NCI-H187 treated with DMSO at 0.1 percent for 48 hours (cell line): ENCODE measurements at places on chromosomes 3 and 15.

DNA sequence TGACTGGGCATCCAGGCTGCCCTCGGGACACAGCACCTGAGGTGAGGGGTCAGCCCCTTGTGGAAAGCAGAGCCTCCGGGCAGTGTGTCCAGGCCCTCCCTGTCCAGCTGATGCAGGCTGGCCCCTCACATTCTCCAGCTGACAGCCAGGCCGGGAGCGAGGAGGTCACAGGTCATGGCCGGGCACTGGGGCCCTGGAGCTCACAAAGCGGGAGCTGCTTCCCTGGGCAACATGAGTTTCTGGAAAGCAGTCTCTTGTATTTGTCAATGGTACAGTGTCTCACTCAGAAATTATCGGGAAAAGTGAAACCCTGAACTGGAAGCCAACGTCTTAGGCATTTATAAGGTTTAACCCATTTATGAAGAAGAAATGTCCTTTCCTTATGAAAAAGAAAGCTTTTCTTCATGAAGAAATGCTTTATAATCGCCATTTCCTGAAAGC, 118.5 kb downstream of the OPA1 start:
- no peak for DNase-seq

GRCh38 chr15:52819253-52819652, 29.1 kb upstream of the ONECUT1 start:
- no peak for DNase-seq

- DNase-seq = no peak
Measured at GRCh38 chr3:16364323-16364722, 99.3 kb downstream of the OXNAD1 start.

- DNase-seq = no peak
Measured at GRCh38 chr3:151133175-151133574, 47.7 kb downstream of the MED12L start.

DNA sequence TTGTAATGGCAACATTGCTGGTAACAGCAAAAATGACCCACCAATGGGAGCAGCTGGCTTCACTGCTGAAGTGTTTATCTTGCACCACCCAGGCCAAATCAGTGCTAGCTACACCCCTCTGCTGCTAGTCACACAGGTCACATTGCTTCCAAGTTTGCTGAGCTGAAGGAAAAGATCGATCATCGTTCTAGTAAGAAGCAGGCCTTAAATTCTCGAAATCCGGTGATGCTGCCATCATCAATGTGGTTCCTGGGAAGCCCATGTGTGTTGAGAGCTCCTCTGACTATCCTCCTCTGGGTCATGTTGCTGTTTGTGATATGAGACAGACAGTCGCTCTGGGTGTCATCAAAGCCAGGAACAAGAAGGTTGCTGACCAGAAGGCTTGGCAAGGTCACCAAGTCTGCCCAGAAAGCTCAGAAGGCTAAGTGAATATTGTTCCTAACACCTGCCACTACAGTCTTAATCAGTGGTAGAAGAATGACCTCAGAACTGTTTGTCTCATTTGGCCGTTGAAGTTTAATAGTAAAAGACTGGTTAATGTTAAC, 21.2 kb downstream of the TM4SF4 start:
- DNase-seq = no peak

- no peak for DNase-seq
Measured at GRCh38 chr3:172256101-172256734, 192.0 kb downstream of the GHSR start.

GRCh38 chr3:126573492-126574117, 14.9 kb upstream of the C3orf22 start:
- no peak for DNase-seq

DNA sequence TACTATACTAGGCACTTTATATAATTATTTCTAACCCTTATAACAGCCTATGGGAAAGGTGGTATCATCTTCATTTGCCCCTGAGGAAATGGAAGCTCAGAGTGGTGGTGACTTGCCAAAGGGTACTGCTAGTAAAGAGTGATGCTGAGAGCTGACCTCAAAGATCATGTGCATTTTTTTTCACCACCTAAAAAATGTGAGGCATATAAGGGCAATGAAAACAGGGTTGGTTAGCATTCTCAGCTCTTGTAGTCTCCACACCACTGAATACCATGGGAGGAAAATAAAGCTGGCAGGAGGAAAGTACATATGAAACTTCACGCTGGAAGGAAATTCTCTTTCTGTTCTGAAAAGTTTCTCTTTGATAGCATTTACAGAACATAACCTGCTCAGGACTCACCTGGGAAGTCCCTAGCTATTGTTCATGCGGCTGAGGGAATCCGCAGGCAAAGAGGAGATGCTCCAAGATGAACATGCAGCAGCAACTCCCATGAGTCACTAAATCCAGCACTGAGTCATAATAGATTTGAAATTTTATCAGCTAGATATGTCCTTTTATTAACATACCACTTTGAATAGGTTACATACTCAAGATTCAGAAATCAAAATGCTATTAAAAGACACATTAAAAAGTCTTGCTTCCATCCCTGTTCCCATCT, 17.3 kb downstream of the FAIM start:
- no peak for DNase-seq

- no peak for DNase-seq
Measured at GRCh38 chr3:60215946-60216345, 1035.3 kb downstream of the FHIT start.

GRCh38 chr3:120289636-120290035, 4.6 kb upstream of the GPR156 start:
- DNase-seq = no peak

DNA sequence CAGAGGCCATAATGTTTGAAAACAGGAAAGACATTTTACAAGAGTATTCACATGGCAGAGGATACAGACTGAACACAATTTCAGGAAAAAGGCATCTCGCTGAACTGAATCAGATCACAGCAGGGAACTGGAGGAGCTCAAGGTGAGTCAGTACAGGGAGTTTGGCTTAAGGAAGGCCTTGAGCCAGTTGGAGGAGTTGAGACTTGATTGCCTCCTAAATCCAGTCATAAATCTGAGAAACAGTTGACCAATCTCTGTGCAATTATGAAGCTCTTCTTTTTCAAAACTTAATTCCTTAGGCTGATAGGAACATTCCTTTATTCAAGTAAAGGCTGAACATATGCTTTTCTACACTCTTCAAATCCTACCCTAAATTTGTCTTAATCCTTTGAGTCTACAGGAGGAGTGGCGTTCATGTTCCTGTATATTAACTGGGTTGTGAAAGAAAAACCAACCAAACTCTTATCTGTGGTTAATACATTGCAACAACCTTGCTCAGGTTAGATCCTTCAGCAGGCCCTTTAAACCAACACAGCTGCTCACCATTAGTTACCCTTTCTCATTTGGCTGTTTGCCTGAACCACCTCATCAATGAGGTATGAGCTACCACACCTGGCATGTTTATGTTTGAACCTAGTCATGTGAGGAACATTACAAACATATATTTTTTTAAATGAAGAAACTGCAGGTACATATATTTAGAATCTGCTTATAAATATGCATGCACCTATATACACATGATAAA, 404.1 kb upstream of the ATP11B start:
- DNase-seq = no peak

- DNase-seq = no peak
Measured at GRCh38 chr15:34850121-34850520, 54.8 kb upstream of the ACTC1 start.

- no peak for DNase-seq
Measured at GRCh38 chr3:53260286-53260785, 4.5 kb upstream of the TKT start.

DNA sequence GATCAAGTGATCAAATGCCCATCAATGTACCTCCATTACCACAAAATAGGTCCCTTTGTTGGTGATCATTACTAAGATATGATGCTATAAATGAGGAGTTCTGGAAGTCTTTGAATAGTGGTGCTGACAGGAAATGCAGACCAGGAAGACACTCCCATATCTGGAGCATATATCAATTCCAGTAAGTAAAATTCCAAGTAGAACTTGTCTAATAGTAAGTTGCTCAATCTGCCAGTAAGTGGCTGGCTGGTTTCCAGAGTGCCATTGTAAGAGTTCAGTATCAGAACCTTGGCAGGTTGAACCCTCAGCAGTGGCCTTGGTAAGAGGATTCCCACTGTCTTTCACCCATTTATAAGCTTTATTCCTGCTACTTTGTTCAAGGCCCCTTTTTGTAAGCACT, 379.9 kb upstream of the RBMS3 start:
- no peak for DNase-seq

DNA sequence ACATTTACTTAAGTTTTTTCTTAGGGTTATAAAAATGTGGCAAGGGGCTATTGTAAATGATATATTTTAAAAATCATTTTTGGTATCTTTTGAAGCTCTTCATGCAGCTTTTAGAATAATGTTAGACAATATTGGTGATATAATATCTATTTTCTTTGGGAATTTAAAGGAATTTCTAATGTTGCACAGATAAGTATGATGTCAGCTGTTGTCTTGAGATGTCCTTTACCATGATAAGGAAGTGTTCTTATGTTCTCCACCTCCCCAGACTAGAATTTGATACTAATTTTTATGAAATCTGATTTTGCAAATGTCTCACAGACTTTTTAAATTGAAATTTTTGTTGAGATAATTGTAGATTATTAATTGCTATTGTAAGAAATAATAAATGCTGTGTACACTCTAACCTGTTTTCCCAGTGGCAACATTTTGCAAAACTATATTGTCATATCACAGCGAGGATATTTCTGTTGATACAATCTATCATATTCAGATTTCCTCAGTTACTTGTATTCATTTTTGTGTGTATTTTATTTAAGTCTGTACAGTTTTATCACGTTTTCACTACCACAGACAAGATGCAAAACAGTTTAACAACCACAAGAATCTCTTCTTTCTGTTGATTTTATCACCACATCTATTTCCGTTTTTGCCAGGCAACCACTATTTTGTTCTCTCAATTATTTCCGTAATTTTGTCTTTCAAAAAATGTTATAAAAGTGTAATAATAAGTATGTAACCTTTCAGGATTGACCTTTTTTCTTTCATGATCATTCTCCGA, 55.4 kb downstream of the SPRED1 start:
- DNase-seq = no peak

DNA sequence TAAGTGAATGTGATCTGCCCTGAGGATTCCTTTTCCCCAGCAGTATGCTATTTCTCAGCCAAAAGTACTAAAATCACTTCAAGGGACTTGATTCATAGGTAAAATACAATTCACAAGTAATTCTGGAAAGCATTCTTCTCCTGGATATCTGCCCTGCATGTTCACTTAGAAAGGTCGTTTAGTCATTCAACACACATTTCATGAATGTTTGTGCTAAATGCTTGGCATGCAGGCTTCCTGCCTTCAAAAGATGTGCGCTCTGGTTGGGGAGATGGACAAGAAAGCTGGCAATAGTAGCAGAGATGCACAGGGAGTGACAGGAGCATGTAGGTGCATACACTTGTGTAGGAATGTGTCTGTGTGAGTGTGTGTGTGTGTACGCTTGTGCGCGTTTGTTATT, 360.7 kb downstream of the PTPRG start:
- DNase-seq = no peak

GRCh38 chr15:70152070-70152480, 54.4 kb upstream of the TLE3 start:
- no peak for DNase-seq

- no peak for DNase-seq
Measured at GRCh38 chr3:184485241-184485640, 76.3 kb upstream of the EPHB3 start.

DNA sequence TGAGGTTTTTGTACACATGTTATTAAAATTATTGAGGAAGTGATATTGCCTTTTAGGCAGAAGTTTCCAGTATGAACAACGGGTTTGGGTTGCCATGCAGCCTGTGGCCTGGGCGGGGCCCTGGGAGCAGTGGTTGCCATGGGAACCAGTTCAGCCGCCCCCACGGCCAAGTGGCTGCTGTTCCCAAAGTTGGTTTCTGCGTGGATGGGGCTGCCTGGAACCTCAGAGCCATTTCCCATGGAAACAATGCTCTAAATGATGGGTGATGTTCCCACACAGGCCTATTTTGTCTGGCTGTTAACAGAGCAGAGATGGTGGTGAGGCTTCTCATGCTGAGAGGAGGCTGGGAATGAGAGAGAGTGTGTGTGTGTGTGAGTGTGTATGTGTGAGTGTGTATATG, 19.5 kb downstream of the MRAS start:
- DNase-seq = no peak

DNA sequence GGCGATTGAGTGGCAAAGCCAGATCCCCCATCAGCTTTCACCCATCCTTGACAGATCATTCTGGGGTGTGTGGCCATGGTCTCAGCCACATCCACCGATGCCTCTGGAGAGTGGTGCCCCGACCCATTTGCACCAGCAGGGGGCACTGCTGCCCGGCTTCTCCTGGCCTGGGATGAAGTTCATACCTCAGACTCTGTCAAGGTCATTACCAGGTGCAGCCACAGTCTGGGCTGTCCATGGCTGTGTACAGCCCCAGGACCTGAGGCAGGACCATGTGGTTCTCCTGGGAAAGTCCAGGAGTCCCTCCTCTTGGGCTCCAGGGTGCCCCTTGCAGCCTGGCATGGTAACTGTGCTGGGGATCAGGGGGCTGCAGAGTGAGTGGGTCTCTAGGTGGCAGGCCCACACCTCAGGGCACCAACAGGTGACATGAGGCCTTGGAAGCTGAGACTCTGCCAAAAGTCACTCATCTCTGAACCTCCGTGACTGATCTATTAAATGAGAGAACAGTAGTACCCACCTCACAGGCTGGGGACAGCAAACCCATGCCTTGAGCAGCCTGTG, 67.2 kb downstream of the CACNA2D2 start:
- no peak for DNase-seq

DNA sequence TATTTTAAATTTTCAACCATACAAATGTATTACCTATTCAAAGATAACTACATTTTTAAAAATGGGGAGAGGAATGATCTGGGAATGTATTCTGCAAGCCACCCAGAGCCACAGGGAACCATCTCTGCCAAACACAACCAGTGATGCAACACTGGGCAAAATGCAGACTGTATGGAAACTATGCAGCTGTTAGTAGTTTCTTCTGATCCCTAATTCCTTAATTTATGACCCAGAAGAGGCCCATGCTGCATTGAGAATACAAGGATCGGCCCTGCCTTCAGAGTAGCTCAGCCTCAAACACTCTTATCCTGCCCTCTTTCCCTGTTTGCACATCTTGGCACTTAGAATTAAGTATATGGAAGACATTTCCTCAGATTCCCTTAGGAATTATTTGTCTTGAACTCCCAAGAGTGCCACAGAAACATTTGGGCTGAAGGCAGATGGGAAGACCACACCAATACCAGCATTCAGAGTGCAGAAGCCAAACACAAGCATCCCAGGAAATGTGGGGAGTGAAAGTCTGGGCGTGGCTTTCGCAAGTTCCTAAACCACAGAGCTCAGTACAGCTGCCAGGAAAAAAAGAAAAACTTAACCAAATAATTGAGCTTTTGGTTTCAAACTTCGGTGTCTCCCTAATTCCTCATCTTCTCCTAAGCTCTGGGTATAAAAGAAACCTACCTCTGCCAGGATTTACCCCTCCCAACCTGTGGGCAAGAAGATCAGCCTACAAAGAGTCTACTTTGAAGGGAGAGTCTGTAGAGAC, 5.3 kb downstream of the SNUPN start:
- DNase-seq = no peak

DNA sequence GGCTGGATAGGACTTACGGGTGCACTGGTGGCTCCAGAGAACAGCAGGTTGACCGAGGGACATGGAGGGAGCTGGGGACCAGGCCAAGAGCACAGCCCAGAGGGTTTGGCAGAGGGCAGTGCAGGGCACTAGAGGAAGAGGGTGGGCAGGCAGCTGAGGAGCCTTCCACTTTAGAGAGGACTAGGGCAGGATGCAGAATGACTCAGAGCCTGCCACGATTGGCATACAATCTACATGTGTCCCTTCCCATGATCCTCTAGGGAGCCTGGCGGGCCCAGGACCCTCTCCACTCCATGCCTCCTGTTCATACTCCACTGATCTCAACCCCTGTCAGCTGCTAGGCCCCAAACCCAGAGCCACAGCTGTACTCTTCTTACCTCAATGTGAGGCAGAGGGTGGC, 14.4 kb upstream of the APEH start:
- no peak for DNase-seq

- DNase-seq = no peak
Measured at GRCh38 chr3:56001537-56001936, 466.7 kb downstream of the ERC2 start.
